ELF-1 (cell line): ENCODE measurements at places on chromosomes 2 and 18.

GRCh38 chr2:207320381-207321159, 154.8 kb upstream of the KLF7 start:
- DNase-seq, result no peak

DNA sequence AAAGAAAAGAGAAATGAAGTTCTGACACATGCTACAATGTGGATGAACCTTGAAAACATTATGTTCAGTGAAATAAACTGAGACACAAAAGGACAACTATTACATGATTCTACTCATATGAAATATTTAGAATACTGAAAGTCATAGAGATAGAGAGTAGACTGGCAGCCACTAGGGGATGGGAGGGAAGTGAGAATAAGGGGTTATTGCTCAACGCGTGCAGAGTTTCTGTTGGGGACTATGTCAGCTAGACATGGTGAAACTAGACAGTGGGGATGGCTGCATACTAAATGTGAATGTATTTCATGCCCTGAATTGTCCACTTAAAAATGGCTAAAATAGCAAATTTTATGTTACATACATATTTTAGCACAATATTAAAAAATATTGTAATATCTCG, 108.7 kb upstream of the ATL2 start:
- DNase-seq, result no peak

DNA sequence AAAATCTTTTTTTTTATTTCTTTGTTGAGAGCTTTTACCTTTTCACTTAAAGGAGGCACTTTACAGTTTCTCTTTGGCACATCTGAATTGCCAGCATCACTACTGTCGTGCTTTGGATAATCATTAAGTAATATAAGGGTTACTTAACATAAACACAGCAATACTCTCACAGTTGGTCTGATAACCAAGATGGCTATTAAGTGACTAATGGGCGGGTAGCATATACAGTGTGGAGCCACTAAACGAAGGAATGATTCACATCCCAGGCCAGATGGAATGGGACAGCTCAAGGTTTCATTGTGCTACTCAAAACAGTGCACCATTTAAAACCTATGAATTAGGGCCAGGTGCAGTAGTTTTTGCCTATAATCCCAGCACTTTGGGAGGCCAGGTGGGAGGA, 28.1 kb downstream of the USP37 start:
- no peak for DNase-seq

DNA sequence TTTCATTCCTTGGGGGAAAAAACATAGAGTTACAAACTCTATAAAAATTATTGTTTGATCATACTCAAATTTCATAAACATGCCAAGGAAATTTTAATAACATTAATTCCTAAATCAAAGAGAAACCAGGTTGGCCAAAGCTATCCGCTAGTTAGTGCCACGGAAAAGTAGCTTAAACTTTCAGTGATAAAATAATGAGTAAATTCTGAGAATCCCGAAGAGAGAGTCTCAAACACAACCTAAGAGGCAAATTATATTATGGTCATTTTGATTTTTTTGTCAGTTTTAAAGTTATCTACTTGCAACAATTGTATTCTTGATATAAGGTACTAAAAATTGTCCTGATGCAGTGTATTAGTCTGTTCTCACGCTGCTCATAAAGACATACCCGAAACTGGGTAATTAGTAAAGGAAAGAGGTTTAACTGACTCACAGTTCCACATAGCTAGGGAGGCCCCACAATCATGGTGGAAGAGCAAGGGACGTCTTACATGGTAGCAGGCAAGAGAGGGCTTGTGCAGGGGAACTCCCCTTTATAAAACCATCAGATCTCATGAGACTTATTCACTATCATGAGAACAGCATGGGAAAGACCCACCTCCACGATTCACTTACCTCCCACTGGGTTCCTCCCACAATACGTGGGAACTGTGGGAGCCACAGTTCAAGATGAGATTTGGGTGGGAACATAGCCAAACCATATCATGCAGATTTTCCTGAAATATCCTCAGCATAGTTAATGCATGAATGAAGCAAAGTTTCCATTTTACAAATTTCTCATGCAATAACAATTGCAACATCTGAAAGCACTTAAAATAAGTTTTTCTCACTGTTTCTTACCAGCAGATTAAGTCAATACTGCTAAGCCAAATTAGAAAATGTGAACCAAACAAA, 205.9 kb upstream of the STK17B start:
- DNase-seq, result no peak

DNA sequence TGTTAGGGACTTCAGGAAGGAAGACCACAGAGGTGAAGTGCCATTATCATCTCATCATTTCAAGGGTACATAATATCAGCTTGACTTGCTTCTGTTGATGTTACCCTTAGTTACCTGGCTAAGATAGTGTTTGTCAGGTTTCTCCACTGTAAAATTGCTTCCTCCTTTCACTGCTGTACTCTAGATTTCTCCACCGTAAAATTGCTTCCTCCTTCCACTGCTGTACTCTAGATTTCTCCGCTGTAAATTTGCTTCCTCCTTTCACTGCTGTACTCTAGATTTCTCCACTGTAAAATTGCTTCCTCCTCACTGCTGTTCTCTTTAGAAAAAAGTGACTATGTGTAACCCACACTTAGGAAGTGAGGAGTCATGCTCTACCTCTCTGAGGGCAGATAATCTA, 1460.3 kb downstream of the SUCLG1 start:
- no peak for DNase-seq

GRCh38 chr2:43906448-43907109, 67.8 kb downstream of the ABCG8 start:
- no peak for DNase-seq

DNA sequence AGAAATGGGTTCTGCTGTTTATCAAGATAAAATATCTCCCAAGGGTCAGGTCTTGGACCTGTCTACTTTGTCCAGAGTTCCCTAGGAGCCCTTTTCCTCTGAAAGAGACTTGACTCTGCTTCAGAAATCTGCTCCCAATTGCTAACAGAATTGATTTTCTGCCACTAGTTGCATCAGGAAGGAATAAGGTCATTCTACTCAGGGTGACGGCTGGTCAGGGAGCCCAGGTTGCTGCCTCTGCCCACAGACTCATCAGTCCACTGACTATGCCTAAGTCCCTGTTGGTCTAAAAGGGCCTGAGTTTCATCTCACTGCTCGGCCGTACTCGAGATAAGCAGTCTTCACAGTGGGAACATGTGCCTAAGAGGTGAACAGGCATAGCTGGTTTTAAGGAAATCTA, 61.2 kb downstream of the EVA1A start:
- DNase-seq, result no peak

DNA sequence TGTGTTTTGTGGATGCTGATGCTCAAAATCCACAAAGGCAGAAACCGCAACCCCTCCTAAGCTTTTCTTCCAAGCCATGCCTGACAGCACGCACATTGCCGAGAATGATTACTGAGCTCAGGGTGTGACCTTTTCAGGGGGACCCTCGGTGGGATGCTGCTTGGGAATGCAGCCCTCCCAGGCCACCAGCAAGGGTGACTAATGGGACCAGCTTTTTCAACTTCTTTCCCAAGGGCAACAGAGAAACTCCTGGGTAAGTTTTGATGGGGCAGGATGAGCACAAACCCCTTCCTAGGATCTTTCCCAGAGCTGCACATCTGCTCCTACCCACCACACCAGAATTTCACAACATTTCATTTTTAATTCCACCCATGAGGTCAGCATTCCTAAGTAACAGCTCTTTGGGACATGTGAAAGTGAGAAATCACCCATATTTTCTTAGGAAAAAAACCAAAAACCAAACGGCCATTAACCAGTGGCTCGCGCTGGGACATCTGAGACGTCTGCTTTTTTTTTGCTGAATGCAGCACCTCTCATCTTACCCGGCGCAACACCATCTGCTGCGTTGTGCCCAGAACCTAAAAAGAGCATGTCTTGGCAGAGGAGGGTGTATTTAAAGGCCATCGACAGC, 119.0 kb downstream of the ARL4C start:
- DNase-seq, result peak; percentile 24

GRCh38 chr18:74412116-74412880, 44.8 kb downstream of the DIPK1C start:
- peak; percentile 52 for DNase-seq

DNA sequence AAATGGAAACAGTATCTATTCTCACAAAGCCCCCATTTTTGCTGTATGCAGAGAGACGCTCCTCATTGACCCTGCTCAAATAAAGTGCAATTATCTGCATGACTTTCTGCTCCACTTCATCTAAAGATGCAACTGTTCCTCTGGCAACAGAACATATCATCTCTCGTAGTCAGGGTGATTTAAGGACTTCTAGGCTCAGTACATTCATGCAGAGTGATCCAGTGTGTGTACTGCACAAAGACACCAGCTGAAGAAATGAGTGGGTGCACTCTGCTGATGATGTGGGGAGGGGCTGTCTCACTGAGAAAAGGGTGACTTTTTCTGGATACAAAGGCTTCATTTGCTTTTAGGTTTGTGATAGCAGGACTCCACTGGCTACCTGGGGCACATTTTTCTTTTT, 355.2 kb downstream of the GALNT13 start:
- DNase-seq, result no peak

GRCh38 chr2:20370191-20370590, 19.5 kb upstream of the PUM2 start:
- no peak for DNase-seq

DNA sequence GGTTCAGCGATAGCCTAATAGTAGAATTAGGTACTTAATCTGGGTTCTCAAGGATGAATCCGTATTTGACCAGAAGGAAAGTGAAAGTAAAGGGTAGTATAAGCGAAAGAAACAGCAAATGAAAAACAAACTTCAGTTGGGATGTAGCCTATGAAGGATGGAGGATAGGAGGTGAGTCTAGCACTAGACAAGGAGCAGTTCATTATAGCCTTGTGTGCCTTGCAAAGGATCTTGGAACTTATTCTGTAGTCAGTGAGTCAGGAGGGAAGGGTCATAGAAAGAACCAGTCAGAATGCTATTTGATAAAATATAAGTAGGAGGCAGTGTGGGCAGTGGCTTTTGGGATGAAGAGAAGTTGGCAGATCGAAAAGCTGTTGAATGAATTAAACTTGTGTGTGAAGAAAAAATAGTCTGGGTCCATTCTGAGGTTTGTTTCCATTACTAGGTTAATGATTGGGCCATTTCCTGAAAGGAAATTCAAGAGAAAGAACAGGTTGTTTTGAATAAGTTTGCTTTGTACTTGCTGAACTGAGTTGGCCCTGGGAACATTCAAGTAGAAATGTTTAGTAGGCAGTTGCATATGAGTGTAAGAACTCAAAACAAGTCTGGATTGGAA, 48.5 kb downstream of the ANKRD12 start:
- DNase-seq, result no peak
